ENCODE measurements at places on chromosomes 2 and 18.

DNA sequence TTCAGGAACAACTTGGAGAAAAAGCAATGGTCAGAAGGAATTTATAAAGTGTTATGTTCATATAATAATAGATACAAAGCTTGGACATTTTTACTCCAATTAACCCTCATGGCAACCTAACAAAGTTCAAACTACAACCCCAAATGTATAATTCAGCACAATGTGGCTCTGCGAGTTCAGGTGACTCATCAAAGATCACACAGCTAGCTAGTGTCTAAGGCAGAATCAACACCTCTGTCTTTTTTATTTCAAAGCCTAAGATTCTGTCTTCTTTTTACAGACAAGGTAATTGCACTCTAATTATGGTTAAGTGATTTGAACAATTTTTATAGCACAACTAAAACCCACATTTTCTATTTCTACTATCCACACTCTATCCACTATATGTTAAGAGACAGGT is 90.5 kb downstream of the CHST9 start:
- no peaks in the 10 kb centered on the region for H3K36me3 ChIP-seq
- H3K27ac ChIP-seq: no peak overlapping the region
- no peaks in the 10 kb centered on the region for H3K27me3 ChIP-seq
- H3K4me3 ChIP-seq: no peak overlapping the region
- DNase-seq: no peak

DNA sequence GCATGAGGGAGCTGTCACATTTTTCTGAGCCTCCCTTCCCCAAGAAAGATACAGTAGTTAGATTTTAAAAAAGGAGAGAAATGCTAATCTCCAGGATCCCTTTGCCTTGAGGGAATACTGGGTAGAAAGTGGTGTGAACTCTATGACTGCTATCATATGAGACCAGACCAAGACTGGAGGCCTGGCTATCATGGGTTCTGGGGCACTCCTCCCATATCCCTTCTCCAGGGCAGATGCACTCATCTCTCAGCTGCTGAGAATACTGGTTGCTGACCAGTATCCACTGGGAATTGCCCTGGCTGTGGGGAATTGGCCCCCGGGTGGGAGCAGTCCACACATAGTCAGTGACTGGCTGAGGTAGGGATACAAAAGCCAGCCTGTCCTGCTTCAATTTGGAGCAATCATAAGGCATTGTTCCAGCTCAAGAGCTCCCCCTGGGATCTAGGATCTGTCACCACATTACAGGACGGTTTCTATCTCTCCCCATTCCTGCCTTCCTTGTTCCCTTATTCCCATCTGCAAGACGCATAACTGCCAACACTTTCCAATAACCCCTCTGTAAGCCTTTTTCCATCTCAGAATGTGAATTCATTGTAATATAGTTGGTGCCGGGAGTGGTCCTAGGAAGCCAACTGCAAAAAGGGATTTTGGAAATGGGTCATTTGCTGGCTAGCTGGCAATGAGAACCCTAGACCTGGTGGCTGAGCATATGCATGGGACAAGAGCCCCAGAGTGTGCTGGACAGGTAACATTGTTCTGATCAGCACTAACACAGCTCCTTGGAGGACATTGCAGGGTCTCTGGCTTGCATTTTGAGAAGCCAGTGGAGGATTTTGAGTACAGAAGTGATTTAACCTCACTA is 35.4 kb upstream of the REEP1 start:
- no peaks in the 10 kb centered on the region for H3K27me3 ChIP-seq
- H3K4me3 ChIP-seq: no peak overlapping the region
- no peak for DNase-seq

DNA sequence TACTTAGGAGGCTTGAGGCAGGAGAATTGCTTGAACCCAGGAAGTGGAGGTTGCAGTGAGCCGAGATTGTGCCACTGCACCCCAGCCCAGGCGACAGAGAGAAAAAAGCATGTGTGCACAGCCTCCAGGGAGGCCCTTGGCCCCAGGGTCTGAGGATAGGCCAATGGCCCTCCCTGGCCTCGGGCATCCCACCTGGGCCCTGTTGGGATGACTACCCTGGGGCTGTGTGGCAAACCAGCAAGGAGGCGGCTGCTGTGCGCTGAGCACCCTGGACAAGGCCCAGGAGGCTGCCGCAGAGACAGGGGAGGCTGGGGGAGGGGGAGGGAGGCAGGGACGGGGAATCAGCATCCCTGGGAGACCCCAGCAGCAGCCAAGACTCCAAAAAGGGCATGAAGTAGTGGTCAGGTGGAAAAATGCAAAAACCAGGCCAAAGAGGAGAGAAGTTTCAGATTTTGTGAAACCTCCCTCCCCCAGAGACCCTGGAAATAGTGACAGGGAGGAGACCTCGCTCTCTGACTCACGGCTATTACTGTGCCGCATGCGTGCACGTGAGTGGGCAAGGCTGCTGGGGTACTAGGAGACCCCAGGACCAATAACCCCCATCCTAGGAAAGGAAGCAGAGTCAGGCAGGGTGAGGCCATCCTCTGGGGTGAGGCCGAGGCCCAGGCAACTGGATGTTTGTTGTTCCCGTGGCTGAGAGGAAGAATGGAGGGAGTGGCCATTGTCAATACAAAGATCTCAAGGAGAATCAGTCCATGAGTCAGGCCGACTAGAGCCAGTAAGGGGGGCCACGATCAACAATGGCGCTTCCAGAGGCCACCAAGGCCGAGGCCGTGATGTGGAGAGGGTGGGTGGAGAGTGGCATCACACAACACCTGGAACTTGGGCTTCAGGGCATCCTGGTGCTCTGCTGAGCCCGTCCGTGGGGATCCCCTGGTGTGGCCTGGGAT is 16.0 kb upstream of the B3GNT7 start:
- no peaks in the 10 kb centered on the region for H3K36me3 ChIP-seq
- no peaks in the 10 kb centered on the region for H3K4me1 ChIP-seq
- H3K27ac ChIP-seq: no peak overlapping the region

DNA sequence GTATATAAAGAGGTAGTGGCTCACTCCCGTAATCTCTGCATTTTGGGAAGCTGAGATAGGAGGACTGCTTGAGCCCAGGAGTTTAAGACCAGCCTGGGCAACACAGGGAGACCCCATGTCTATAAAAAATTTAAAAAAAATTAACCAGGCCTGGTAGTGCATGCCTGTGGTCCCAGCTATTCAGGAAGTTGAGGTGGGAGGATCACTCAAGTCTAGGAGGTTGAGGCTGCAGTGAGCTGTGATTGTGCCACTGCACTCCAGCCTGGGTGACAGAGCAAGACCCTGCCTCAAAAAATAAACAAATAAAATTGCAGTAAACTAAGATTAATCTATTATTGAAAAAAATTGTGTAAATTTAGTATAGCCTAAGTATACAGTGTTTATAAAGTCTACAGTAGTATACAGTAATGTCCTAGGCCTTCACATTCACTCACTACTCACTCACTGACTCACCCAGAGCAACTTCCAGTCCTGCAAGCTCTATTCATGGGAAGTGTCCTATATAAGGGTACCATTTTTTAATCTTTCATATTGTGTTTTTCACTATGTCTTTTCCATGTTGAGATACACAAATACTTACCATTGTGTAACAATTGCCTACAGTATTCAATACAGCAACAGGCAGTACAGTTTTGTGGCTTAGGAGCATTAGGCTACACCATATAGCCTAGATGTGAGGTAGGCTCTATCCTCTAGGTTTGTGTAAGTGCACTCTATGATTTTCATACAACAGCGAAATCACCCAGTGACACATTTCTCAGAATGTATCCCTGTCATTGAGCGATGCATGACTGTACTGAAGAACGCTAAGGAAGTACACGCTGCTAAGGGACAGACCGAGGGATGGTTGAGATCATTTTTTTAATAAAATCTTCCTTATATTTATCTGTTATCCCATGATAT is 10.4 kb upstream of the MAP4K3 start:
- H3K27ac ChIP-seq: no peak overlapping the region
- no peak for DNase-seq
- no peaks in the 10 kb centered on the region for H3K4me1 ChIP-seq
- peaks cover 17% of the 10 kb centered on the region for H3K36me3 ChIP-seq
- no peak overlapping the region for H3K4me3 ChIP-seq

DNA sequence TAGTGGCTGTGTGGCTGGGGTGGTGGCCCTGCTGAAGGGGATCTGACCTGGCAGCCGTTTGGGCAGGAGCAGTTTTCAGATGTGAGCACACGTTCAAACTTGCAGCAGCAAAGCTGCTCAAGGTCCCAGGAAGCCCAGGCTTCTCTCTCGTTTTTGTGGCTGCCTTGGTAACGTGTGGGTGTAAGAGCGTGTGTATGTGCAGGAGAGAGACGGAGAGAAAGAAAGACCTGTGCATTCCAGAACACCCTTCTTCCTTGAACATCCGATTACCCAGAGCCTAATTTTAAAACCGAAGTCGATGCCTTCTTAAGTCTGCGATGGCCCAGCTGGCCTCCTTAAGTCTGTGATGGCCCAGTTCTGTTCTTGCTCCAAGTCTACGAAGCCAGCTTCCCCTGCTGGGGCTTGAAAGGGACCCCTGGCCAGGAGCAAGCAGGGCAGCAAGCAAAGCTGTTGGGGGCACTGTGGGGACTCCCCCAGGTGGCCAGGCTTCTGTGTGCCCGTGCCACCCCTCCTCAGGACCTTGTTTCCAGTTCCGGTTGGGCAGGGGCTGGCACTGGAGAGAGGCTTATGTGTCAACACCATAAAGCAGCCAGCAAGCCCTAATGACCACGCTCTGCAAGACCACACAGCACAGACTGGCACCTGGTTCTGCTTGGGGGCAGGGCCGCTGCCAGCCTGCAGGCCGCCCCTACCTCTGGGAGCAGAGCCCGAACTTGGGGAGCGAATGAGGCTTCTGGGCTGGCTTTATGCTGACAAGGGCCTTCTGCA is 55.8 kb upstream of the ALPP start:
- peak overlapping the region; percentile 73 for H3K27ac ChIP-seq
- DNase-seq: peak; percentile 45
- no peaks in the 10 kb centered on the region for H3K36me3 ChIP-seq
- peaks cover 47% of the 10 kb centered on the region for H3K4me1 ChIP-seq

GRCh38 chr2:97936199-97936598 is 59.5 kb downstream of the TMEM131 start:
- H3K4me3 ChIP-seq: no peak overlapping the region
- no peak for DNase-seq
- H3K36me3 ChIP-seq: peaks cover 8% of the 10 kb centered on the region
- H3K27ac ChIP-seq: no peak overlapping the region
- H3K4me1 ChIP-seq: peaks cover 62% of the 10 kb centered on the region

GRCh38 chr18:80170395-80171053 is 61.5 kb downstream of the ADNP2 start:
- H3K27me3 ChIP-seq: peaks cover 31% of the 10 kb centered on the region
- H3K27ac ChIP-seq: no peak overlapping the region
- no peak for DNase-seq
- no peak overlapping the region for H3K4me3 ChIP-seq

GRCh38 chr18:46424898-46425297 is 232.1 kb downstream of the LOXHD1 start:
- DNase-seq: no peak
- H3K4me1 ChIP-seq: peaks cover 2% of the 10 kb centered on the region
- no peaks in the 10 kb centered on the region for H3K27me3 ChIP-seq
- no peaks in the 10 kb centered on the region for H3K36me3 ChIP-seq
- H3K4me3 ChIP-seq: no peak overlapping the region
- H3K27ac ChIP-seq: no peak overlapping the region

- H3K36me3 ChIP-seq: peaks cover 1% of the 10 kb centered on the region
- no peak overlapping the region for H3K4me3 ChIP-seq
- peaks cover 23% of the 10 kb centered on the region for H3K4me1 ChIP-seq
- H3K27me3 ChIP-seq: peaks cover 5% of the 10 kb centered on the region
Measured at GRCh38 chr18:31657823-31658669, 26.3 kb downstream of the B4GALT6 start.

DNA sequence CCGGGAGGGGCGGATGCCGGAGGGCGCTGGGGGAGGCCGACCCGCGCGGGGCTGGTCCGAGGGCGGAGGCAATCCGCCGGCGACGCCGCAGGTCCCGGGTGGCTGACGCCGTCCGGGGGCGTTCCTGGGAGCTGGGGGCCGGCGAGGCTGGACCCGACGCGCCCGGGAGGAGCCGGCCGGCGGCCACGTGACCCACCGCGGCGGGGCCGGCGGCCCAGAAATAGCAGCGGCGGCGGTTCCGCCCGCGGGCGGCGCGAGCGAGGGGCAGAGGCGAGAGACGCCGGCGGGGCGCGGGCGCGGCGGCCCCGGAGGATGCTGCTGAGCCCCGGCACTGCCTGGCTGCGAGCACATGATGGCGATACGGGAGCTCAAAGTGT is at the start of gene RAB31:
RAB31 (plus strand) TSS at position 245 of the 377 bp plus-strand sequence; CDS start at position 350, 105 bp downstream.
- no peaks in the 10 kb centered on the region for H3K36me3 ChIP-seq
- peak within 1 kb of the TSS; percentile 73 for H3K4me3 ChIP-seq
- peak; percentile 24 for DNase-seq
- H3K27me3 ChIP-seq: peaks cover 76% of the 10 kb centered on the region
- peaks cover 31% of the 10 kb centered on the region for H3K4me1 ChIP-seq

DNA sequence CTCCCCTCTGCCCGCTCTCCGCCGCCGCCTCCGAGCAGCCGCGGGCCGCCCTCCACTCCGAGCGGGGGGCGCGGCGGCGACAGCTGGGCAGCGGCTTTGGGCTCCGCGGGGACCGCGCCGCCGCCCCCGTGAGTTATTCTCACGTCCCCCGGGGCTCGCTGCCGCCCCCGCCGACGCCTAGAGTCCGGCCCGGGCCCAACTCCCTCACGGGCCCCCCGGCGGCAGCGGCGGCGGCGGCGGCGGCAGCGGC is 645 bp downstream of the MIB1 start:
- H3K4me3 ChIP-seq: no peak overlapping the region
- no peak overlapping the region for H3K27ac ChIP-seq

- no peaks in the 10 kb centered on the region for H3K36me3 ChIP-seq
- DNase-seq: no peak
- H3K4me1 ChIP-seq: no peaks in the 10 kb centered on the region
- peaks cover 20% of the 10 kb centered on the region for H3K27me3 ChIP-seq
Measured at GRCh38 chr2:3078684-3079083, 298.9 kb downstream of the EIPR1 start.

GRCh38 chr18:26556573-26556972 is 8.2 kb upstream of the KCTD1 start:
- no peaks in the 10 kb centered on the region for H3K4me1 ChIP-seq
- no peak for DNase-seq
- no peak overlapping the region for H3K27ac ChIP-seq
- H3K4me3 ChIP-seq: no peak overlapping the region
- peaks cover 24% of the 10 kb centered on the region for H3K27me3 ChIP-seq

DNA sequence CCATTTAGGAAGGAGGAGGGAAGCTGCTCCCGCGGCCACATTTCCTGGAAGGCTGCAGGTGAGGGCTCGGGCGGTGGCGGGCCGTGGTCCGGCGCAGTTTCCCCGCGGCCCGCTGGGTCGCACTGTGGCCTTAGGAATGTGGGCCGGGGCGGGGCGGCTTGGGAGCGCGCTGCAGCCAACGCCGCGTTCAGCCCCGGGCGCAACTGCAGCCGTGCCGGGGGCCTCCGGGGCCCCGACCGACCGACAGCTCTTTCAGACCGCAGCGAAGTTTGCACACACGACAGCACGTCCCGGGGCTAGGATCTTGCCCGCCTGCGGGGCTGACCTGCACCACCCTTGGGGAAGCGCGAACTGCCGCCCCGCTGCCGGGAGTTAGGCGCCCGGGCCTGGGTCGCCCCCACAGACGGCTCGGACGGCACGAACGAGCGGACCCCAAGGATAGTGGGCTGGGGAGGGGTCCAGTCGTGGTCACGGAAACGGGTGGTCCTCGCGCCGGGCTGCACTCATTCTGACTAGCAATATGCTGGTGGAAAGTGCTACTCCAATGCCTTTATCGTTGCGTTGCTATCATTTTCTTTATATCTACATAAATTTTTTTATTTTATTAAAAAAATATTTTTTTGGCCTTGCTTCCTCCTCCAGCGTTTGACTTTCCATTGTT is 69.9 kb upstream of the DLX2 start:
- H3K4me1 ChIP-seq: peaks cover 8% of the 10 kb centered on the region
- peak overlapping the region; percentile 58 for H3K4me3 ChIP-seq
- H3K36me3 ChIP-seq: no peaks in the 10 kb centered on the region
- H3K27ac ChIP-seq: no peak overlapping the region

GRCh38 chr2:177545981-177546585 is 153.5 kb downstream of the AGPS start:
- peaks cover 7% of the 10 kb centered on the region for H3K4me1 ChIP-seq
- no peak overlapping the region for H3K27ac ChIP-seq
- peaks cover 4% of the 10 kb centered on the region for H3K36me3 ChIP-seq
- no peaks in the 10 kb centered on the region for H3K27me3 ChIP-seq
- H3K4me3 ChIP-seq: no peak overlapping the region

Data from activated CD4-positive, alpha-beta memory T cell treated with anti-CD3 and anti-CD28 coated beads for 36 hours (primary cell).